Body of pancreas (tissue), 4 donors: ENCODE measurements at places on chromosomes 13 and 19. TPM values are rescaled to one million over a fixed set of nuclear protein-coding genes. Genes with fewer than 3 reads are reported as not detected.

The EEF1AKMT1 gene
- total RNA-seq, result 3.3 TPM

The VSIG10L gene
- 1.3 TPM for total RNA-seq

The KLK12 gene
- total RNA-seq, result not detected

The KIR3DL1 gene
- not detected for total RNA-seq

The ZNF682 gene
- total RNA-seq, result 8.6 TPM

The HIPK4 gene
- total RNA-seq, result not detected

The ZNF256 gene
- total RNA-seq, result 6.9 TPM

- DNase-seq, result no peak
- H3K4me3 ChIP-seq, result no peak overlapping the region
- H3K4me1 ChIP-seq, result peaks cover 25% of the 10 kb centered on the region
- H3K36me3 ChIP-seq, result no peaks in the 10 kb centered on the region
- peaks cover 17% of the 10 kb centered on the region for H3K27me3 ChIP-seq
- H3K27ac ChIP-seq, result no peak overlapping the region
Observed at GRCh38 chr19:46659151-46660007, 1.6 kb downstream of the DACT3 start.

DNA sequence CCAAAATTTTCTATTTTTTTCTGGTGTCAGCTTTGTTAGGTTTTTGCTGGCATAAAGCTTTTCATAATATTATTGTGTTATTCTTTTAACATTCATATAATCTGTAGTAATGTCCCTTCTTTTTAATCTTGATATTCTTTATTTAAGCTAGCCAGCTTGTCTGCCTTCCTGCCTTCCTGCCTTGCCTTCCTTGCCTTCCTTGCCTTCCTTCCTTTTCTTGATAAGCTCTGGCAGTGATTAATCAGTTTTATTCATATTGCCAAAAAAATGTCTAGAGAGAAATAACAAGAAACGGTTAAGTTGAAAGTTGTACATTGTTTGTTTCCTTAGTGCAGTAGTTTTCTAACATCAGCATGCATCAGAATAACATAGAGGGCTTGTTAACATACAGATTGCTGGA is 257.5 kb downstream of the MAB21L1 start:
- no peaks in the 10 kb centered on the region for H3K4me1 ChIP-seq
- no peak overlapping the region for H3K4me3 ChIP-seq
- H3K27me3 ChIP-seq, result no peaks in the 10 kb centered on the region
- H3K36me3 ChIP-seq, result no peaks in the 10 kb centered on the region

- no peaks in the 10 kb centered on the region for H3K36me3 ChIP-seq
- H3K4me3 ChIP-seq, result no peak overlapping the region
Observed at GRCh38 chr19:55306712-55307111, 18.4 kb downstream of the TMEM150B start.

DNA sequence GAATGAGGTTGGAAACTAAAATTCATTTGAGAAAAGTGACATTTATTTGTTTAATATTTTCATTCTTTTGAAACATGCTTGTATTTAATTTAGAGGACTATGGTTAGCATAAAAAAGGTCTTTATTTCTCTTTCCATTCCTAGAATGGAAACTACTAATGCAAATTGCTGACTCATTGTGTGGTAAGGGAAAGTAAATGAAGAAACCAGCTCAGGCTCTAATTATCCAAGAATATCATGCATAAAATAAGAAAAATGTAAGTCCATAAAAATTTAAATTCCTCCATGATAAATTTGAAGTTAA is 777.0 kb upstream of the SLITRK1 start:
- H3K36me3 ChIP-seq, result no peaks in the 10 kb centered on the region
- H3K27ac ChIP-seq, result no peak overlapping the region
- no peak overlapping the region for H3K4me3 ChIP-seq
- H3K27me3 ChIP-seq, result no peaks in the 10 kb centered on the region
- H3K4me1 ChIP-seq, result peaks cover 10% of the 10 kb centered on the region

- no peak for DNase-seq
- peaks cover 36% of the 10 kb centered on the region for H3K36me3 ChIP-seq
- no peak overlapping the region for H3K4me3 ChIP-seq
- no peaks in the 10 kb centered on the region for H3K4me1 ChIP-seq
Observed at GRCh38 chr19:14719162-14719561, 29.3 kb downstream of the ZNF333 start.

DNA sequence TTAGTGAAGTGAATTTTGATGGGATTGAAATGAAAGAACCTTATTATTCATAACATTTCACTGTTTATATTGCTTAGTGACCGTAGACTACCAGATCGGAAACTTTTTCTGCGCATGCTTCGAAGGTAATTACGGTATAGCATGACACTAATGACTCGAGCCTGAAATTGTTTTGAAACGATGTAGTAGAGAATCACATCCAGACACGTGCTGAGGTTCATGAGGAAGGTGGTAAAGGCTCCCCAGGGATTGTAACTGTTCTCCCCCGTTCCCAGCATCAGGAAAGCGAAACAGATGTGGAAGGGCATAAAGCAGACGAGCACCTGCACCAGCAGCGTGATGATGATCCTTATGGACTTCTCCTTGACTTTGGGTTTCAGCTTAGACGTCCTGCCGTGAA is 3.3 kb downstream of the GPR18 start:
- H3K36me3 ChIP-seq, result no peaks in the 10 kb centered on the region
- no peak overlapping the region for H3K27ac ChIP-seq
- DNase-seq, result no peak
- no peak overlapping the region for H3K4me3 ChIP-seq
- H3K4me1 ChIP-seq, result no peaks in the 10 kb centered on the region

DNA sequence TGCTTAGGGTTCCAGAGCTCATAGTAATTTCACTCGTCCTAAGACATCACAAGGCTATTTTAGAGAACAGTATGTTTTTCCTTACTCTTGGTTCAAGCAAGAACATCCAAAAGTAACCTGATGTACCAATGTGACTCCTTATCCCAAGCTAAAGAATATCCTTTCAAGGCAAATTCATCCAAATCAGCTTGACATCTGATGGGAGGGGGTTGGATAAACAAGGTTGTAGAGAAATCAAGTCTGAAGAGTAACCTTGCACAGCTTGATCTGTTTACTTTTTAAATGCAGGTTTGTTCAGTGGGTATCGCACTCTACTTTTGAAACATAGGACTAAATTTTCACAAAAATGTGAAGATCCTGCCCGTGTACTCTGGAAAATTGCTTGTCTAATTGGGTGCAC is 201.2 kb downstream of the GGACT start:
- no peak overlapping the region for H3K4me3 ChIP-seq
- no peaks in the 10 kb centered on the region for H3K4me1 ChIP-seq
- no peak for DNase-seq
- H3K27me3 ChIP-seq, result no peaks in the 10 kb centered on the region
- H3K36me3 ChIP-seq, result no peaks in the 10 kb centered on the region

- no peak for DNase-seq
- no peak overlapping the region for H3K4me3 ChIP-seq
- H3K36me3 ChIP-seq, result no peaks in the 10 kb centered on the region
- no peak overlapping the region for H3K27ac ChIP-seq
- no peaks in the 10 kb centered on the region for H3K4me1 ChIP-seq
- H3K27me3 ChIP-seq, result no peaks in the 10 kb centered on the region
Observed at GRCh38 chr19:31278555-31279435, 70.4 kb downstream of the TSHZ3 start.

GRCh38 chr19:53809518-53810186 is 14.5 kb downstream of the NLRP12 start:
- H3K4me3 ChIP-seq, result no peak overlapping the region
- H3K27ac ChIP-seq, result no peak overlapping the region
- no peaks in the 10 kb centered on the region for H3K36me3 ChIP-seq
- no peaks in the 10 kb centered on the region for H3K27me3 ChIP-seq
- no peak for DNase-seq
- no peaks in the 10 kb centered on the region for H3K4me1 ChIP-seq

DNA sequence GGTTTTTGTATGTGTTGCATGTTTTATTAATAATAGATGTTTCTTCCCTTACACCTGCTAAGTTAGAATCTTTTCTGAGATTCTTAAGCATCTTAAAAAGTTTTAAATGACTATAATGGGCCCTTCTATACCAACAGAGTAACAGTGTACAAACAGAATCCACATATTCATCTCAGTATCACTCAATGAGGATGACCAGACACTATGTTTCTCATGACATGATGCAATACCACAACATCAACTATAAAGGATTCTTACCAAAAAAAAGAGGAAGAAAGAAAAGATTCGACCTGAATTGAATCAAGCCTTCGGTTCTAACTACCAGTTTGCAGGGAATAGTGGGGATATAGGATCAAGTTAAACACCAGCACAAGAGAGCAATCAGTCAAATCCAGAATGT is 56.5 kb downstream of the INTS6 start:
- H3K4me3 ChIP-seq, result no peak overlapping the region
- H3K27me3 ChIP-seq, result no peaks in the 10 kb centered on the region
- H3K4me1 ChIP-seq, result peaks cover 19% of the 10 kb centered on the region

GRCh38 chr13:46354156-46355087 is 32.6 kb downstream of the RUBCNL start:
- no peak for DNase-seq
- no peaks in the 10 kb centered on the region for H3K27me3 ChIP-seq
- H3K4me3 ChIP-seq, result no peak overlapping the region

DNA sequence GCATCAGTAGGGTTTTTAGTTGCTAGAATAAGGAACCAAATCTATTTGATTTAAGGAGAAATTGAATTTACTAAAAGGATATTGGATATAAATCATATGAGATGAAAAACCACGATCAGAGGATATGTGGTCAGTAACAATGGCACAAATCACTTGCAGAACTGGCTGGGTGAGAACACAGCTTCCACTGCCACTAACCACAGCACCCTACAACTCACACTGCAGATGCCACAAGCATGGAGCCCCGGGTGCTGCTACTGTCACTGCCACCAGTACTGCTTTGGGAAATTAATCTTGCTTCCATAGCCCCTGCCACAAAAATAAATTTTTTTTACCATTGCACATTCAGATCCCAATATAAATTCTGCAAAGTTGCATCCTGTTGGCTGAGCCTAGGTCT is 40.6 kb upstream of the KLF12 start:
- no peaks in the 10 kb centered on the region for H3K27me3 ChIP-seq
- H3K4me1 ChIP-seq, result no peaks in the 10 kb centered on the region
- H3K4me3 ChIP-seq, result no peak overlapping the region
- no peak for DNase-seq
- no peaks in the 10 kb centered on the region for H3K36me3 ChIP-seq
- no peak overlapping the region for H3K27ac ChIP-seq

DNA sequence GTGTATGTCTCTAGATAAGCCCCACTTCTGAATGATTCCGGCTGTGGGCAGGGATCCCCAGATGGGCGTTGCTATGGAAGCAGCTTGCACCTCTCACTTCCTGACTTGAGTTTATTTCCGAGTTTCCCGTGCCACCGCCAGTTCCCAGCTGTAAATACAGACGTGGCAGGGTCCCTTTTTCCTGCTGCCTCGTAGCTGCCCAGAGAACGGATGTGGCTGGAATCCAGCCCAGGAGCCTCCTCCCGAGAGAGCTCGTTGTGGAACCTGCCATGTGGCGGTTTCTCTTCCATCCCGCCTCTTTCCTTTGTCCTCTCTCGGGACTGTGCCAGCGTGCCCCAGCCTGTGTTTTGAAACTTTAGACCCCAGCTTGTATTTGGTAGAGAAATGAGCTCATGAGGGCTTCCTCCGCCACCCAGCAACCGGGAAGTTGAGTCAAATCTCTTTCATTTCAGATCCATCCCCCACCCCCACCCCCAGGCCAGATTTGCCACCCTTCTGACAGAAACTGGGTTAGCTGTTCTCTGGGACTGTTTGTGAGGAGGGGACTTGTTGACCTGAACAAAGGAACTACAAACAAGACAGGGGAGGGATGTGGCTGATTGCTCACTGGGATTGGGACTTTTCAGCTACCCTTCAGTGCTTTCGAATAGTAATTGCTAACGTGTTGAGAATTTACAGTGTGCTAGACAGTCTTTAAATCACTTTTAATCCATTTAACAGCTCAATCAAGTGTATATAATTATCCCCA is 96.6 kb downstream of the SIPA1L3 start:
- no peak overlapping the region for H3K4me3 ChIP-seq
- peak overlapping the region; percentile 79 for H3K27ac ChIP-seq
- H3K4me1 ChIP-seq, result peaks cover 24% of the 10 kb centered on the region
- no peaks in the 10 kb centered on the region for H3K36me3 ChIP-seq

DNA sequence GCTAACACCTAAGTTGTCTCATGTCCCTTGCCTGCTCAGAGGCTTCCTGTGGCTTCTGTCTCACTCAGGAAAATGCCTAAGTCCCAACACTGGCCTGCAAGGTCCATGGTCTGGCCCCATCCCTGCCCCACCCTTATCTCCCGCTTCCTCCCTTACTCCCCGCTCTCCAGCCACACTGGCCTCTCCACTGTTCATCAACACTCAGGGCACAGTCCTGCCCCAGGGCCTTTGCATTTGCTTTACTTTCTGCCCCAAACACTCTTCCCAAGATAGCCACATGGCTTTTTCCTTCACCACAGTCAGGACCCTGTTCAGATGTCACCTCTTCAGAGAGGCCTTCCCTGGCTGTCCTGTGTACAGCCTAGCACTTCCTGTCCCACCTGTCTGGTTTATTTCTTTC is 32.1 kb upstream of the IGSF23 start:
- H3K4me1 ChIP-seq, result no peaks in the 10 kb centered on the region
- H3K4me3 ChIP-seq, result no peak overlapping the region
- H3K36me3 ChIP-seq, result no peaks in the 10 kb centered on the region
- no peaks in the 10 kb centered on the region for H3K27me3 ChIP-seq

GRCh38 chr19:51891193-51891747 is 3.5 kb upstream of the ZNF577 start:
- H3K4me1 ChIP-seq, result peaks cover 6% of the 10 kb centered on the region
- no peak overlapping the region for H3K27ac ChIP-seq
- H3K4me3 ChIP-seq, result no peak overlapping the region
- DNase-seq, result no peak
- H3K36me3 ChIP-seq, result peaks cover 36% of the 10 kb centered on the region

DNA sequence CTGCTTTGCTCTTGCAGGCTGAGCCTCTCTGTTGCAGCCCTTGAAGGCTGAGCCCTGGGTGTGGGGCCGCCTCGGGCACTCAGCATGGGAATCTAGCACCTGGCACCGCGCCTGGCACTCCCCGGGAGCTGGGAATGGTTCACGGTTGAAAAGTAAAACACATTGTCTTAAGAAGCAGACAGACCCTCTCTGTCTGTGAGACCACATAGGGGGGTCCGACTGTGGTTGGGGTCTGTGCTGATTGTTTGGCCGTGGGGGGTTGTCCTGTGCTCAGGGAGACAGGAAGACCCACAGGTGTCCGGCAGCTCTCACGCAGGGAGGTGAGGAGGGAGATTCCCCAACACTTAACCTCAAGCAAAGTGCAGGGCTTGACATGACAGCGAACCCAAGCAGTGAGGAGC is 64.8 kb downstream of the SOX1 start:
- H3K36me3 ChIP-seq, result no peaks in the 10 kb centered on the region
- H3K27me3 ChIP-seq, result peaks cover 16% of the 10 kb centered on the region
- no peak overlapping the region for H3K27ac ChIP-seq
- no peak for DNase-seq
- no peaks in the 10 kb centered on the region for H3K4me1 ChIP-seq

- H3K36me3 ChIP-seq, result no peaks in the 10 kb centered on the region
- no peaks in the 10 kb centered on the region for H3K4me1 ChIP-seq
- H3K27ac ChIP-seq, result no peak overlapping the region
- no peak overlapping the region for H3K4me3 ChIP-seq
- DNase-seq, result no peak
Observed at GRCh38 chr13:112623051-112623711, 35.2 kb upstream of the TUBGCP3 start.
